ENCODE measurements at places on chromosomes 12 and 14.

DNA sequence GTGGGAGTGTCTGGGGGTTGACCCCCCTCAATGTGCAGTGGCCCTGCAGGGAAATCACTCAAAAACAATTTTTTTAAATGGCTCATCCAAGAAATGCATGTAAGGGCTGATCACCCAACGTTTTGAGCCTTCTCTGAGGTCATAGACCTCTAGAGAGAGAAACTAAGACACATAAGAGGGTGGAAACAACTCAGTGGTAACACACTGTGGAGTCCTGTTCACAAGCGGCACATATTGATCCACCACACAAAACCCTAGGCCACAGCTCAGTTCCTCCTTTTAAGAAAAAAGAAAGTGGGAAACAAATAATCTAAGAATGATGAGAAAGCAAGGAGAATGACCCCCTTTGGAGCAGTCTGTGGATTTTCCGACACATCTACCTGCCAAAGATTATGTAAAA lies 83.0 kb upstream of the METAP2 start:
- DNase-seq = no peak

DNA sequence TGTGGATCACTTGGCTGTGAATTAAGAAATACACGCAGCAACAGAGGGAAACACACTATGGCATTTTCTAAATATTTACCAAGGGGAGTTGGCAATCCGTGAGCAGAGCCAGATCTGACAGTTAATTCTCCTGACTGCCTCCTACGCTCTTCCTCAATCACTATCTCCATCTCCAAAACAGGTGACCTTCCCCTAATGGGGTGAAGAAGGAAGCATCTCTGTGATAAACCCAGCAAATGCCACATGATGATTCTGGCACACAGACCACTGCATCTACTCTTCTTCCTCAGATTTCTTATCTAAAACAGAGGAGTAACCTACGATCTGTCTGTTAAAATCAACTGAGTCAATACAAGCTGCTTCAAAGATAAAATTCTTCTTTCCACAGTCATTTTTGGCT lies 4.4 kb downstream of the SPTB start:
- no peak for DNase-seq

- no peak for DNase-seq
These were observed 15.8 kb downstream of the VDR start for GRCh38 chr12:47889040-47889439.

DNA sequence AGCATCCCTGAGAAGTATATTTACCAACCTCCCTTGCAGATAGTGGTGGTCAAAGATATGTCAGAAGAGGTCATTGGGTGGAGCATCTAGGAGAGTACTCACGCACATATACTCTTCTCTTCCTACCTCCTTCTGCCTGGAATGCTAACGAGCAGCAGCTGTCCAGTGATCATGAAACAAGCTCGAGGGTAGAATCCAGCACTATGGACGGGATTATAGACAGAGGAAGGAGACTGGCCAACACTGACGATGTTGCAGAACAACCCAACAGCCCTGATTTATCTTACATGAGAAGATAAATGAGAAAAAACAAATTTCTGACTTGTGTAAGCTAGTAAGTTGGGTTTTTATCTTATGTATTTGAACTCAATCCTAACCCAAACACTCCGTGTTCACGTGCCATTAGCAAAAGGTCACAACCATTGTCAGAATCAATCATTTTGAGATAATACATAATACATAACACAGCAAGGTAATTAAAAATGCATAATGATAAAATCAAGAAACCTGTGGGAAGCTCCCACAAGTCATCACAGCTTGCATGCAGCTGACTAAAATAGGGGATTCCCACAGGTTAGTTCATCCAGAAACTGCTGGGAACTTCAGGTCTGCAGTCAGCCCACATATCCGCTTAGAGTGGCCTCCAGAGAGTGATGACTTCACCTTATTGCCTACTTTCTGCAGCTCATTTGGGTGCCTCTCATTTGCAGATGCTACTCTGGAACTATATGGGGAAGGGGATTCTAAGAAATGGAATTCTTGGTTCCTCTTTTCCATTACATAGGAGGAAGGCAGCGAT lies 36.3 kb upstream of the STK38L start:
- no peak for DNase-seq

DNA sequence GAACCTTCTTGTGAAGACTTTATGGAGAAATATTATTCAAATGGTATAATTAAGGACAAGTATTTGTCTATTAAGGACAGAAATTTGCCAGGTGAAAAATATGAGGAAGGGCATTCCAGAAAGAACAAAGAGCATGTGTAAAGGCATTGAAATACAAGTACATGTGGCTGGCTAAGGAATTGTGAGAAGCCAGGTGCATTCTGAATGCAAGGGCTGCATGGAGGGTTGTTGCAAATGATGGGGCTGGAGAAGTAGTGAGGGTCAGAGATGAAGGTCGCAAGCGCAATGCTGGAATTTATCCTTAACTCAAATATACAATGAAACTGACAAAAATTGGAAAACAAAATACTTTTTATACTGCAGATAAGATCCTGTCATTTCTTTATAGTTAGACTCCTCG lies 437.7 kb downstream of the ADAMTS20 start:
- DNase-seq = no peak

DNA sequence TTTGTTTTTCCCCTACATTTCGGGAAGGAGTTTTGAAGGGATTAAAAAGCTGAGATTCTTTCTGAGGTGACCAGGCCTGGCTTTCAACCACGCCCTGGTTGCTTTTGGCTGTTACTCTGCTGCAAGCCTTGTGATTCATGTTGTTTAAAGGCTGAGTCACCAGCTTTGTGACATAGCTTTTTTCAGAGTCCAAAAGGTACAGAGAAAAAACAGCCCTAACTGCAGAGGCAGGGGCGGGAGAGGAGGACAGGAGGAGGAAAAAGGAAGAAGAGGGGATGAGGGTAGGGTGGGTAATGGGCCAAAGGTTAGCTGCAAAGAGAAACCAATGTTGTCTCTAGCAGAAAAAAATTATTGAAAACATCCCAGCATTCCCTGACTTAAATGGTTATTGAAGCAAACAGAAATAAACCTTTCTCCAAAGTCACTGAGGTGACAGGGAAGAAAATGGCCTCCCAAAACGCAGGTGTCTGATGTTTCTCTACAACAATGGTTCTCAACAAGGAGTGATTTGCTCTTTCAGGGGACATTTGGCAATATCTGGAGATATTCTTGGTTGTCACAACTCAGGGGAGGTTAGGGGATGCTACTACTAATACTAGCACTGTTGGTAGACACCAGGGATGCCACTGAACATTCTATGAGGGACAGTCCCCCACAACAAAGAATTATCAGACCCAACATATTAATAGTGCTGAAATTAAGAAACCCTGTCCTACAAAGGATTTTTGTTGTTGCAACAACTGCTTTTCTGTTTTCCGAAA lies 2.1 kb upstream of the UBC start:
- peak; percentile 90 for DNase-seq

- DNase-seq = no peak
These were observed 410.6 kb downstream of the DAD1 start for GRCh38 chr14:22178333-22178839.

- no peak for DNase-seq
These were observed 45.0 kb downstream of the FAM186A start for GRCh38 chr12:50351120-50352043.

DNA sequence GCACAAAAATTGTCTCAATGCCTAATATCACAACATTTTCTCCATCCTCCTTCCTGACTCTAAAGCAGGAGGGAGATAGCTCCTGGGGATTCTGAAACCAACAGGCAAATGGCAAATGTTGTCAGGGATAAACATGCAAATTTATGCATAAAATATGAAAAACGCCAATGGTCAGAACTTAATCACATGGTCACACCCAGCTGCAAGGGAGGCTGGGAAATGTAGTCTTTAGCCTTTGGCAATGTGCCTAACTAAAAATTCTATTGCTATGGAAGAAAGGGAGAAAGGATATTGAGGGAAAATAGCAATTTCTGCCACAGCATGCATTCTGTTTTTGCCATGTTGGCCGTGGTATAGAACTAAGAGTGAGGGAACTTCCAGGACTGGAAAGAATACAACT lies 11.7 kb upstream of the OASL start:
- no peak for DNase-seq

- no peak for DNase-seq
These were observed 14.2 kb downstream of the ANKLE2 start for GRCh38 chr12:132747395-132747794.

DNA sequence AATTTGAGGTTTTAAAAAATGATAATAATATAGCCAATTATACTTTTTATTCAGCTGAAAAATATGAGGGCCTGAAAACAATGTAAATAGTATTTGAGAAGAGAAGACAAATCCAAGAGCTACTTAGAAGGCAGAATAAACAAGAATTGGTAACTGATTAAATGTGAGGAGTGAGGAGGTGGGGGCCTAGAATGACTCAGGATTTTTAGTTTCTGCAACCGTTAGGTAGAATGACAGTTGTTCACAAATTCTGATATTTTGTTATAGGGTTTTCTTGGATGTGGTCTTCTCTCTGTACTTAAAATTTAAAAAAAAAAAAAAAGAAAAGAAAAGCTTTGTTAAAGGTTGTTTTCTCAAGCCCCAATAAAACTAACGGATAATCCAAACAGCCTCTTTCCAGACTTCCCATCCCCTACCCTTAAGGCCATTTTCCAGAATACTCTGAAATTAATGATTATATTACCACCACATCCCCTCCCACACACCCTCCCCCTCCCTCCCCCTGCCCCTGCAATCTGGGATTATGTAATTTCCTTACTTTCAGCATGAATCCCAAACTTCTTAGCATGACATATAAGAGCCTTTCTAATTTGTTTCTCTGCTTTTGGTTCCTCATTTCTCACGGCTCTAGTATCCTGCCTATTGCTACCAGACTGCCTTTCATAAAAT lies 50.4 kb downstream of the LRP6 start:
- no peak for DNase-seq

- DNase-seq = no peak
These were observed 60.1 kb upstream of the RFX4 start for GRCh38 chr12:106522708-106523107.

DNA sequence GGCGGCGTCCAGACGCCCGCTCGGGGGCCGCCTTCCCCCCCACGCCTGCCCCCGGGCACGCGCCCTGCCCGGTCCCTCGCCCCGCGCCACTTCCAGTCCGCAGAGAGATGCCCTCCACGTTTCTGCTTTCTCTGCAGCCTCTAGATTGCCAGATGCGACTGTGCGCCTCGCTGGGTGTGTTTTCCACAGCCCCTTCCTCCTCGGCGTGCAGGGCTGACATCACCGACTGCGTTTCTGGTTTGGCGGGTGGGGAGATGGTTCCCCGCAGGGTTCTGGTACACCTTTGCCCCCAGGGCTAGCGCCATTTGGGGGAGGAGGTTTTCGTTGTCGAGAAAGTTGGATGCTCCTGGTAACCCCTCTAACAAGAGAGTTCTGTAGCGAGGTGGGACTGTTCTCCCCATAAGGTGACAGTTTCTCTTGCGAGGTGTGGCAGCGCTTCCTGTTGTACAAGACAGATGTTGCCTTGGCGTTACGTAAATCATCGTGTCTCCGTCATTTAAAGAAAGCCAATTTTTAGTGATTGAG lies 1.5 kb downstream of the CALM1 start:
- peak; percentile 87 for DNase-seq

GRCh38 chr12:10307630-10308029 lies at the start of gene KLRD1:
Gene KLRD1, plus strand, starts transcription at chr12:10307870. Its CDS starts 208 bp downstream, at chr12:10308078.
- no peak for DNase-seq

- no peak for DNase-seq
These were observed 14.6 kb upstream of the NUDT14 start for GRCh38 chr14:105195522-105196264.

DNA sequence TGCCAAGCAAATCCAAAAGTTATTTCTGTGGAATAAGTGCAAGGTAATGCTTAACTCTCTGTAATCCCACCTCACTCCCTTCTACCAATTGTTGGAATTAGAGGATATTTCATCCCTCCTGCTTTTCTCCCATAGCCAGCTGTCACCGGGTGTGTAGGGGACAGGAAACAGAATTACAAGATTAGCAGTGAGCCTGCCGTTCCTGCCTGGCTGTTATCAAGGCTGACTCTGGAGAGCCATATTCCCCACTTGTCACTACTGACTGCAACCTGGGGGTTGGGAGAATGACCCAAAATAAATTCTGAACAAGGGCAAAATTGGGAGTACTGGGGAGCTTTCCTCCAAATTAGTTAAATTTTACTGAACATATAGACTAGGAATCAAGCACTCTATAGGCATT lies 24.8 kb downstream of the TBX5 start:
- DNase-seq = no peak

DNA sequence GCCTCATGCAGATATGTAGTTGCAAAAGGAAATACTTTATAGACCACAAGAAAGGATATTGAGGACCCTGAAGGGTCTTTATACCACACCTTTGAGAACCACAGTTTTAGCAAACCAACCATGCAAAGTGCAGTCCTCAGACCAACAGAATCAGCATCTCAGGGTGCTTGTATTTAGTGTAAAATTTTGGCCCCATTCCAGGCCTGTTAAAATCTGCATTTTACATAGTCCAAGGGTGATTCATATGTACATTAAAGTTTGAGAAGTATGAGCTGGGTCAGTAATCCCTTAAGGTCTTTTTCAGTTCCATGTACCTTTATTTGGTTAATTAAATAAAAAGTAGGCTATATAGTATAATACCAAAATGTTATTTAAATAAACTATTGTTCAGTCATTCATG lies 91.2 kb downstream of the WNK1 start:
- DNase-seq = no peak

GRCh38 chr12:32618115-32618514 lies 61.0 kb upstream of the DNM1L start:
- no peak for DNase-seq

DNA sequence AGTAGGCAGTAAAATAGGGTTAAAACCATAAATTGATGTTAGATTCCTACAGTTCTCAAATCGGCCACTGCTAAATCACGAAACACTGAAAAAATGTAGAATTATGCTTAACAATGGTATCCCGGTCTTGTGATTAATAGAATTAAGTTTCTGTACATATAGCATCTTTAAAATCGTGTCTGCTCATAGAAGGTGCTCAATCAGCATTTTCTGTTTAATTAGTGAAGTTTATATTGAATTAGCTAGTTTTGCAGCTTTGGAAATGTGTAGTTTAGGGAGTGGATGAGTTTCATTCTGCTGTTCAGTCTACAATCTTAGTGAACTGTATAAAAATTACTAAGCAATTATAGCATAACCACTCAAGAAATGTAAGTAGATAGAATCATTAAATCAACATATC lies 1075.8 kb upstream of the FLRT2 start:
- DNase-seq = no peak

DNA sequence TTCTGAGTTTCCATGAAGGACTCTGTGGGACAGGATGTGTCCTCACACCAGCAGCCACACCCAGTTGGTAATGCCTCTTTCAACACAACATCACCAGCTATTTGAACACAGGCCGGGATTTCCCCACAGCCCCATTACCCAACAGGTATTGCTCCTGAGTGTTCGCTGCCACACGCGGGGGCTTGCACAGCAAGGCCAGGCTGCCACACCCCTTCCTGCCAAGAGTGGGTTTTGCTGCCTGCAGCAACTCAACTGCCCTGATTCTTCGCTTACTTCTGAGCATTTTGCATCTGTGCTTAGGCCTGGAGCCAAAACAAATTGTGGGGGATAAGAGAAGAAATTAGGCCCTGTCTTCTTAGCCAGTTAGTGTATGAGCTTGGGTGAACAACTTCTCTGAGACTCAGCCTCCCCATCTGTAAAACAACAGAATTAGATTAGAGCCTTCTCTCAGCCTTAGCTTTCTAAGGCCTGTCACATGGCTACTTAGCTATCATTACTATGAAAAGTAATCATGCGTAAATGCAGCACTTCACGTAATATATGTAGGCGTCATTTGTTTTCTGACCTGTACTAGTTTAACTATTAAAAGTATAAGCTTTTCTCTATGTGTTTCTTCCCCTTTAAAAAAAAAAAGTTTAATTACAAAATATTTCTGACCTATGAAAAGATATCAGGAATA lies 20.0 kb downstream of the CKAP4 start:
- peak; percentile 84 for DNase-seq

- DNase-seq = no peak
These were observed 65.2 kb downstream of the TBC1D30 start for GRCh38 chr12:64889434-64890216.

All from posterior vena cava (tissue), 2 donors.